ENCODE measurements at places on chromosomes 6 and 20. TPM values are rescaled to one million over a fixed set of nuclear protein-coding genes. Genes with fewer than 3 reads are reported as not detected.

- no peaks in the 10 kb centered on the region for H3K27me3 ChIP-seq
- peaks cover 44% of the 10 kb centered on the region for H3K4me1 ChIP-seq
- DNase-seq, result no peak
Observed at GRCh38 chr20:33828967-33829560, 17.9 kb downstream of the CHMP4B start.

DNA sequence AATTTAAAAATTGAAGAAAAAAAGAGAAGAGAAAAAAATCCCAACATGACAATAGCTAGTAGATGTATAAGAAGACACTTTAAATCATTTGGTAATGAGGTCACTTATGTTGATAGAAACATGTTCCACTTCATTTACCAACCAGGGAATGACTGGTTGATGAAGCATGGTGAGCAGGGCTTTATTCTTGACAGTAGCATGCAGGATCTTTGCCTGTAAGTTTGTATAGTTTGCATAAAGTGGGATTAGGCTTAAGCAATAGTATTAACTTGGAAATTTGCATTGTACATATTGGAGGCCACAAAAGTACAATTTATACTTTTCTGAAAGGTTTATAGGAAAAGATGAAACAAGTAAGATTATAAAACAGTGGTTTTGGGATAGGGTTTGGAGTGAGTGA, 67.0 kb downstream of the NOX3 start:
- H3K27ac ChIP-seq, result no peak overlapping the region
- no peaks in the 10 kb centered on the region for H3K27me3 ChIP-seq
- no peak overlapping the region for H3K4me3 ChIP-seq
- no peak for DNase-seq

DNA sequence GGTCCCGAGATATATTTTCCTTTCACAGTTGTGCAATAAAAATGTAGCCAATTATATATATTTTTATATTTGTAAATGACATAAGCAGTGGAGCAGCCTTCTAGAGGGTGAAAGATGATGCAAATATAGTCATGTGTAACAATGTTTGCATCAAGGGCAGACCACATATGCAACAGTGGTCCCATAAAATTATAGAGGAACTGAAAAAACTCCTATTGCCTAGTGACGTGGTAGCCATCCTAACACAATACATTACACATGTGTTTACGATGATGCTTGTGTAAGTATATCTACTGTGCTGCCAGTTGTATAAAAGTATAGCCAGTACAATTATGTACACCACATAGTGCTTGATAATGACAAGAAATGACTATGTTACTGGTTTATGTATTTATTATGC, 162.8 kb downstream of the ZFAND3 start:
- H3K4me1 ChIP-seq, result peaks cover 54% of the 10 kb centered on the region
- H3K4me3 ChIP-seq, result no peak overlapping the region
- peaks cover 4% of the 10 kb centered on the region for H3K36me3 ChIP-seq
- no peak for DNase-seq
- no peak overlapping the region for H3K27ac ChIP-seq

GRIK2 gene
- not detected for total RNA-seq

DNA sequence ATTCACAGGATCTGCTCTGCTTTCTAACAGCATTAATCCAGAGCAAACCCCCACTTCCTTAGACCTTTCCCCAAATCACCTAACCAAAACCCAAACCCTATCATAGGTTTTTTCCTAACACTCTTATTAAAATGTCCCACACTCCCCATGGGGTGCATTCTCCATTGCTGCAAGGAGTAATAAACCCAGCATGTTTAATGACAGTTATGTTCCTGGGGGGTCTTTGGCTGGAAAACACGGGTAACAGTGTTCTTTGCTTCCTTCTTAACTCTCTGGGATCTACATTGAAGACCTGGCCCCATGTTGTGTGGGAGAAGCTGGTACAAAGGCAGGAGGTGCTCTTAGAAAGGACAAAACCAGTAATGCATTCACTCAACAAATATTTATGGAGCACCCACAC, 16.1 kb downstream of the TRIM31 start:
- H3K4me1 ChIP-seq, result peaks cover 15% of the 10 kb centered on the region
- no peak overlapping the region for H3K4me3 ChIP-seq
- DNase-seq, result no peak
- peaks cover 71% of the 10 kb centered on the region for H3K27me3 ChIP-seq
- H3K36me3 ChIP-seq, result peaks cover 4% of the 10 kb centered on the region

- no peak for DNase-seq
- H3K4me3 ChIP-seq, result peak overlapping the region; percentile 86
- H3K4me1 ChIP-seq, result peaks cover 65% of the 10 kb centered on the region
- H3K27ac ChIP-seq, result peak overlapping the region; percentile 99
- peaks cover 39% of the 10 kb centered on the region for H3K36me3 ChIP-seq
Observed at GRCh38 chr6:2876210-2877056, 26.7 kb downstream of the SERPINB9 start.

GRCh38 chr20:38198238-38198861, 33.3 kb upstream of the TGM2 start:
- no peaks in the 10 kb centered on the region for H3K36me3 ChIP-seq
- no peaks in the 10 kb centered on the region for H3K27me3 ChIP-seq
- H3K4me3 ChIP-seq, result no peak overlapping the region
- H3K27ac ChIP-seq, result no peak overlapping the region
- no peaks in the 10 kb centered on the region for H3K4me1 ChIP-seq
- DNase-seq, result no peak

- H3K4me1 ChIP-seq, result no peaks in the 10 kb centered on the region
- no peak for DNase-seq
Observed at GRCh38 chr6:79570129-79571029, 33.1 kb upstream of the LCA5 start.

DACT2 gene
- 0.80 TPM for total RNA-seq

DNA sequence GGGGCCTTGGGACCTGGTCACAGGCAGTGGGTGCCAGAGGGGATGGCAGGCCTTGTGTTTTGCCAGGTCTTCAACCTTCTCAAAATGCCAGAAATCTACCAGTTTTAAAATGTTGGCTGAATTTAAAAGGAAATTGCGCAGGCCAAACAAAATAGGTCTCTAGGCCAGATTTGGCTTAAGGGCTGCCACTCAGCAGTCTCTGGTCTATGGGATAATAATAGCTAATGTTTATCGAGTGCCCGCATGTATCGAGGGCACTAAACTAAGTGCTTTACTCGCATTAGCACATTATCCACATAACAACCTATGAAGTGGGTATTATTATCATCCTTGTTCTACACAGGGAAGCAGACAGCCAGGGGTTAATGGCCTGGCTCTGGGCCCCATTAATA, 11.0 kb downstream of the E2F3 start:
- DNase-seq, result no peak
- H3K36me3 ChIP-seq, result peaks cover 53% of the 10 kb centered on the region
- no peak overlapping the region for H3K27ac ChIP-seq

DNA sequence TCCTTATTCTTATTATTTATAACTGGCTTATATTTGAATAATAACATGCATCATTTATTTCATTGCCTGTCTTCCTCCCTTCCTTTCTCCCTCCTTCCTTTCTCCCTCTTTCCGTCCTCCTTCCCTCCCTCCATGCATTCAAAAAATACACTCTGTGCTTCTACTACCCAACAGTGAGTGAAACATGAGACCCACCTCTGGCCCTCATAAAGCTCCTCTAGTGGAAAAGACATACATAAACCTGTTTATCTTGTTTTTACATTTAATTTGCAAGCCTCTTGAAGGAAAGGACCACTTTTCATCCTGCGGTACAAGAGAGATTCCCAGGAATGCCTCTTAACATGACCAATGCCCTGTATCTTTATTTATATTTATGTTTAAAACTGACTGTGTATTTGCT, 21.8 kb upstream of the ISM1 start:
- H3K27me3 ChIP-seq, result peaks cover 5% of the 10 kb centered on the region
- H3K36me3 ChIP-seq, result no peaks in the 10 kb centered on the region
- DNase-seq, result no peak
- no peaks in the 10 kb centered on the region for H3K4me1 ChIP-seq

- no peaks in the 10 kb centered on the region for H3K36me3 ChIP-seq
- H3K27me3 ChIP-seq, result peaks cover 36% of the 10 kb centered on the region
Observed at GRCh38 chr6:131844243-131844841, 36.5 kb downstream of the ENPP1 start.

CBLN4 gene
- total RNA-seq, result not detected

- no peaks in the 10 kb centered on the region for H3K27me3 ChIP-seq
- no peaks in the 10 kb centered on the region for H3K36me3 ChIP-seq
- no peak overlapping the region for H3K27ac ChIP-seq
- no peak overlapping the region for H3K4me3 ChIP-seq
- DNase-seq, result no peak
- H3K4me1 ChIP-seq, result peaks cover 18% of the 10 kb centered on the region
Observed at GRCh38 chr6:5662797-5663196, 343.9 kb downstream of the NRN1 start.

DNA sequence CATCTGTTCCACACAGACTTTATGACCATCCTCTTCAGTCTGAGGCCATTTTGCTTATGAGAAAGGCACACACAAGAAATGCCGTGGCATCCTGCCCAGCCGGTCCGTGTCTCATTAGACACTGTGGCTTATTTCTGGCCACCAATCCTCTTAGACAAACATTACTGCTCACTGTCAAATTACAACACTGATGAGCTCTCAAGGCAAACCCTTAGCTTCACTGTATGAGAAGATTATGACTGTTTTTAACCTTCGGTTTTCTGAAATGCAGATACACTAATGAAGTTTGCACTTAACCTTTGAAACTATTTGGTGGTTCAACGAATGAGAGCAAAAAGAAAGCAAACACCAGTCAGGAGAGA, 50.5 kb upstream of the DST start:
- DNase-seq, result no peak
- no peaks in the 10 kb centered on the region for H3K36me3 ChIP-seq
- H3K27me3 ChIP-seq, result no peaks in the 10 kb centered on the region
- no peak overlapping the region for H3K4me3 ChIP-seq

DNA sequence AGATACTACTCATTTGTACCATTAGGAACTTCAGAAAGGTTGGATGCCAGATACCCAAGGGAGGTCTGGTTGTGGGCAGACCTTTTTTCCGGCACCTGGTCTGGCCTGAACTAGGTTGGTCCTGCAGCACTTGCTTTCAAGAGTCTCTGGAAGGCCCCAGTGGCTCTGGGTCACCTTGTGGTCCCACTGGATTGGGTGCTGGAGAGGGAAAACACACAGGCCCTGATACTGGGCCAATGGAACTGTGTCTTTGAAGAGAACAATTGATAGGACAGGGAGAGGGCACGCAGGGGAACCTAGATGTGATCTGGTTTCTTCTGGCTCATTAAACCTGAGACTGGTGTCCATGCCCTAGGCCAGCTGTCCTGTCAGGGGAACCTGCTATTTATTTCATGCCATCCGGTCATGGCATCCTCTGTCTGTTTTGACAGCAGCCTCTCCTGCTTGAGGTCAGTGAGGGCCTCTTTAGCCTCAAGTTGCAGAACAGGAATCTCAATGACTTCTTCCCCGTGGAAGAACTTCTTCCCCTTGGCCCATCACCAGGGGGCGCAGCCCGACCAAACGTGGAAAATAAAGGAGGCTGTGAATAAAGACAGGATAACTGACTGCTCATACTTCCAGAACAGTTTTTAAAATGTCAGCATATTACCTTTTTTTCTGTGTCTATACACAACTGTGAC, 25.0 kb downstream of the TAF8 start:
- H3K4me1 ChIP-seq, result no peaks in the 10 kb centered on the region
- no peak overlapping the region for H3K27ac ChIP-seq
- no peaks in the 10 kb centered on the region for H3K27me3 ChIP-seq
- peak; percentile 46 for DNase-seq
- no peak overlapping the region for H3K4me3 ChIP-seq

PNPLA1 gene
- total RNA-seq, result not detected

SLC4A11 gene
- total RNA-seq, result 1.6 TPM

- no peaks in the 10 kb centered on the region for H3K36me3 ChIP-seq
- no peak overlapping the region for H3K4me3 ChIP-seq
- H3K27ac ChIP-seq, result no peak overlapping the region
Observed at GRCh38 chr6:13427316-13427715, 60.1 kb downstream of the GFOD1 start.

MED23 gene
- total RNA-seq, result 40.4 TPM
